Cardiac muscle cell (in vitro differentiated cells and primary cell): ENCODE measurements at places on chromosomes 16 and 17. TPM values are rescaled to one million over a fixed set of nuclear protein-coding genes. Genes with fewer than 3 reads are reported as not detected.

DNA sequence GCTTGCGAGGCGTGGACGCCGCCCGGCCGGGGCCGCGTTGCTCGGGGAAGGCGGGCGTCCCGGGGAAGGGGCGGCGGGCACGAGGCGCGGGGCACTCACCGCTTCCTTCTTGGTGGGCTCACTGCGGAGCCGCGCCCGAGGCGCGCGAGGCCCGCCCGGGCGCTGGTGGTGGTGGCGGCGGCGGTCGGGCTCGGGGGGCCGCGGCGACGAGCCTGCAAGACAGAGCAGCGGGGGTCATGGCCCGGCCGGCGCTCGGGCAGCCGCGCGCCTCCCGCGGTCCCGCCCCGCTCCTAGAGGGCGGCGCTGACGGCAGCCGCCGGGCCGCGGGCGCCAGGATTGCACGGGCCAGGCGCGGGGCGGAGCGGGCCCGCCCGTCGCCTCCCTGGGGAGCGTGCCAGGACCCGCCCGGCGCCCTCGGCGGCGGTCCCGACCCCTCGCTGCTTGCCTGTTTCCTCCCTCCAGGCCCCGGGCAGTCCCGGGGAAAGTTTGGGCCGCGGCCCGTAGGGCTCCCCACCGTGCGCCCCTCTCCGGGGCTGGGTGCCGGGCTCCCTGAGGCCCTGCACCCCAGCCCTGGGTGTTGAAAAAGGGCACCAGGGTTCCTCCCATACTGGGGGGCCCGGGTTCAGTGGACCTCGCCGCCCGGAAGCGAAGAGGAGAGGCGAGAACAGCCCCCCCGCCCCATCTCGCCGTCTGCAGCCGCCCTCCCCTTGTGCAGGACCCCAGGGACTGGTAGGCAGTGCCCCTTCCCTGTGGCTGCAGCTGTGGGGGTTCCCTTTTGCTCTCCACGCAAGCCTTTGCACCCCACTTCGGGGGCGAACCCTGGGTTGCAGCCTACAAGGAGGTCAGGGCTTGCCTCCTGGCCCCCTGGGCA, at the start of gene C16orf74:
Gene C16orf74, minus strand, starts transcription at position 270 of the 871 bp plus-strand sequence. CDS start 15,879 bp downstream, outside the sequence.
- DNase-seq = peak; percentile 65
- H3K27ac ChIP-seq = no peak within 1 kb of the TSS
- H3K4me1 ChIP-seq = peaks cover 23% of the 10 kb centered on the region
- peak within 1 kb of the TSS; percentile 51 for H3K4me3 ChIP-seq

EME1 gene
- 7.9 and 13.4 TPM in 2 replicates for total RNA-seq

DNA sequence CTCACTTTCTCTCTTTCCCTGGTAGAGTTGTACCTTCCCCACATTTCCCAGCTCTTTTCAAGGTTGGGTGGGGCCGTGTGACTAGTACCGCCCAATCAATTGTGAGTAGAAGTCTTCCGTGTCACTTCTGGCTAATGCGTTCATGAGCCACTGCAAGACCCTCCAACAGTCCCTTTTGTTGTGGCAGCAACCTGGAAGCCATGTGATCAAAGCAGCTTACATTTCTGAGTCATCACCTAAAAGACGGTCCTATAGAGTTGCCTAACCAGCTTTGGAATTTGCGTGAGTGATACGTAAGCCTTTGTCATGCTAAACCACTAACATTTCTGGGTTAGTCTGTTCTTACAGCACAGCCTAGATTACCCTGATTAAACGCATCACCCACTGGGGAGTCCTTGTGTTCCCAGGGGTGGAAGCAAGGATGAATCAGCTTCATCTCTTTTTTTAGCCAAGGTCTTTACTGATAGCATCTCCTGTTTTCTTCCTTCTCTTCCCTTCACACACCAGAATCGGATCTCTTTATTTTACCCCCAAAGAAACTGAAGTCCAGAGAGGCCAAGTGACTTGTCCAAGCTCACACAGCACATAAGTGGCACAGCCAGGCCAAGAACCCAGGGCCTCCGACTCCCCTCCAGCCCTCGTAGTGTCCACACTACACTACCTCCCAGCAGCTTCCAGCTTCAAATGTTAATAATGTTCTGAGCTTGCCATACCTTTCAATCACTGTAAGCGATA, 366.3 kb upstream of the XYLT1 start:
- no peaks in the 10 kb centered on the region for H3K27me3 ChIP-seq
- peak; percentile 10 for DNase-seq
- H3K4me1 ChIP-seq = no peaks in the 10 kb centered on the region
- no peaks in the 10 kb centered on the region for H3K36me3 ChIP-seq
- no peak overlapping the region for H3K4me3 ChIP-seq

DNA sequence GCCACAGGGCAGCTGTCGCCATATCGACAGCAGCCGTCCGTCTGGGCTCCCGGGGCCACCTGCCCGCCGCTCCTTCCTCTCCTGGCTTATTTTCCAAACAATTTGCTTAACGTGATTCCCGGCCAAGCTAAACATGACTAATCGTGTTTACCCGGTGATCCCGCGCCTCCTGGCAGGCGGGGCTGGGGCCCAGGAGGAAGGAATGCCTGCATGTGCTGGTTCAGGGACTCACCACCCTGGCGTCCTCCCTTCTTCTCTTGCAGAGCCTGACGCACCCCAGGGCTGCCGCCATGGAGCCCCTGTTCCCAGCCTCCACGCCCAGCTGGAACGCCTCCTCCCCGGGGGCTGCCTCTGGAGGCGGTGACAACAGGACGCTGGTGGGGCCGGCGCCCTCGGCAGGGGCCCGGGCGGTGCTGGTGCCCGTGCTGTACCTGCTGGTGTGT, 6.1 kb downstream of the SSTR5 start:
- H3K4me3 ChIP-seq = no peak overlapping the region
- peak; percentile 45 for DNase-seq
- peaks cover 7% of the 10 kb centered on the region for H3K4me1 ChIP-seq
- no peak overlapping the region for H3K27ac ChIP-seq
- H3K27me3 ChIP-seq = peaks cover 9% of the 10 kb centered on the region

- DNase-seq = peak; percentile 63
- H3K27ac ChIP-seq = peak overlapping the region; percentile 54
- peaks cover 13% of the 10 kb centered on the region for H3K27me3 ChIP-seq
Measured at GRCh38 chr17:76382803-76383545, 1.4 kb upstream of the SPHK1 start.

GRCh38 chr16:12327971-12328726, 351.6 kb downstream of the SNX29 start:
- DNase-seq = peak; percentile 19
- no peak overlapping the region for H3K4me3 ChIP-seq
- no peaks in the 10 kb centered on the region for H3K36me3 ChIP-seq

CD300E gene
- total RNA-seq = 0.07 TPM in 1 of 2 replicates, not detected in the other

DNA sequence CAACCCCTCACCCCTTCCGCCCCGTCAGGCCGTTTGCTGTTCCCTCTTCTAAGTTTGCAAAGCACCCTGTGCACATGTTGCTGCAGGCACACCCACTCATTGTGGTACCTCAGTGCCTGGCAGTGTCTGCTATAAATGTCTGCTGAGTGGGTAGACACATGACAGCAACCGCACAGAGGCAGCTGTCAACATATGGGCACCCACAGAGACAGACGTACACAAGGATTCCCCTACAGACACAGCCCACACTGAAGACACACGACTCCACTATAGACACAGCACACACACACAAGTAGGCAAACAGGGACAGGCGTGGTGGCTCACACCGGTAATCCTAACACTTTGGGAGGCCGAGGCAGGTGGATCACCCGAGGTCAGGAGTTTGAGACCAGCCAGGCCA, 17.8 kb upstream of the CRK start:
- no peaks in the 10 kb centered on the region for H3K4me1 ChIP-seq
- no peaks in the 10 kb centered on the region for H3K27me3 ChIP-seq
- H3K4me3 ChIP-seq = no peak overlapping the region
- H3K27ac ChIP-seq = no peak overlapping the region
- H3K36me3 ChIP-seq = peaks cover 2% of the 10 kb centered on the region

GRCh38 chr16:15807603-15808009, 49.2 kb downstream of the MYH11 start:
- H3K4me1 ChIP-seq = no peaks in the 10 kb centered on the region
- DNase-seq = peak; percentile 89
- H3K27ac ChIP-seq = no peak overlapping the region
- no peak overlapping the region for H3K4me3 ChIP-seq
- H3K36me3 ChIP-seq = no peaks in the 10 kb centered on the region

DNA sequence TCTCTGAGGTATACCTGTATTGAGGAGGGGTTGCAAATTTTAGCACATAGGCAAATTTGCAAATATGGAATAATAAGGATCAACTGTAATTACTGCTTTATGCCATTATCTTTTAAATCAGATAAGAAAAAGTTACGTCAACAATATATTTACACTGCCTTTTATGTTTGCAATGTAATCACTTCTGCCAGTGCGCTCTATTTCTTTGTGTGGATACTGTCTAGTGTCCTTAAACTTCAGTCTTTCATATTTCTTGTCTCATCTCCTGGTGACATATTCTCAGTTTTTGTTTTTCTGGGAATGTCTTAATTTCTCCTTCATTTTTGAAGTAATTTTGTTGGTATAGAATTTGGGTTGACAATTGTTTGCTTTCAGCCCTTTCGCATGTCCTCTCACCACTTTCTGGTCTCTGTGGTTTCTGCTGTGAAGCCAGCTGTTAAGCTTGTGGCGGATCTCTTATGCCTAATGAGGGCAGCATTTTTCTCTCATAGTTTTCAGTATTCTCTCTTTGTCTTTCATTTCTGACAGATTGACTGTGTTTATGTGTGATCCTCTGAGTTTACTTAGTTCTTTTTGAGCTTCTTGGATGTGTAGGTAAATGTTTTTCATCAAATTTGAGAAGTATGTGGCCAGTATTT, 37.6 kb upstream of the ABCC11 start:
- no peak for DNase-seq
- H3K4me1 ChIP-seq = peaks cover 17% of the 10 kb centered on the region
- no peak overlapping the region for H3K4me3 ChIP-seq
- H3K36me3 ChIP-seq = peaks cover 9% of the 10 kb centered on the region
- no peak overlapping the region for H3K27ac ChIP-seq
- no peaks in the 10 kb centered on the region for H3K27me3 ChIP-seq

PSMB3 gene
- total RNA-seq = 166 and 188 TPM in 2 replicates

SRCIN1 gene
- total RNA-seq = 5.2 and 10.8 TPM in 2 replicates

DNA sequence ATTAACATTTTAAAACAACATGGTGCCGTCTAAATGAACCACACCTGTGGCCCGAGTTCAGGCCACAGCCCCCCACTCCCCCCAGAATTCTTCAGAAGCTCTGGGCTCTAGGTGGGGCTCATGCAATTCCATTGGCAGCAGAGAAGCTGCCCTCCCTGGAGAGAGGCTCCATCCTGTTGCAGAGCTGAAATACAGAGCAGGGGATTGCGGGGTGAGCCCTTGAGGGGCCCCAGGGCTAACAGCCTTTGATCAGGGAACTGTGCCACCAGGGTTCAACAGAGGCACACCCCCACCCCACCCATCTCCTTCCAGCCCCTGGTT, 69.3 kb downstream of the ABR start:
- H3K36me3 ChIP-seq = no peaks in the 10 kb centered on the region
- no peak overlapping the region for H3K4me3 ChIP-seq
- H3K4me1 ChIP-seq = peaks cover 49% of the 10 kb centered on the region
- no peak for DNase-seq

DNAH17 gene
- 0.11 TPM in 1 of 2 replicates, not detected in the other for total RNA-seq

DNA sequence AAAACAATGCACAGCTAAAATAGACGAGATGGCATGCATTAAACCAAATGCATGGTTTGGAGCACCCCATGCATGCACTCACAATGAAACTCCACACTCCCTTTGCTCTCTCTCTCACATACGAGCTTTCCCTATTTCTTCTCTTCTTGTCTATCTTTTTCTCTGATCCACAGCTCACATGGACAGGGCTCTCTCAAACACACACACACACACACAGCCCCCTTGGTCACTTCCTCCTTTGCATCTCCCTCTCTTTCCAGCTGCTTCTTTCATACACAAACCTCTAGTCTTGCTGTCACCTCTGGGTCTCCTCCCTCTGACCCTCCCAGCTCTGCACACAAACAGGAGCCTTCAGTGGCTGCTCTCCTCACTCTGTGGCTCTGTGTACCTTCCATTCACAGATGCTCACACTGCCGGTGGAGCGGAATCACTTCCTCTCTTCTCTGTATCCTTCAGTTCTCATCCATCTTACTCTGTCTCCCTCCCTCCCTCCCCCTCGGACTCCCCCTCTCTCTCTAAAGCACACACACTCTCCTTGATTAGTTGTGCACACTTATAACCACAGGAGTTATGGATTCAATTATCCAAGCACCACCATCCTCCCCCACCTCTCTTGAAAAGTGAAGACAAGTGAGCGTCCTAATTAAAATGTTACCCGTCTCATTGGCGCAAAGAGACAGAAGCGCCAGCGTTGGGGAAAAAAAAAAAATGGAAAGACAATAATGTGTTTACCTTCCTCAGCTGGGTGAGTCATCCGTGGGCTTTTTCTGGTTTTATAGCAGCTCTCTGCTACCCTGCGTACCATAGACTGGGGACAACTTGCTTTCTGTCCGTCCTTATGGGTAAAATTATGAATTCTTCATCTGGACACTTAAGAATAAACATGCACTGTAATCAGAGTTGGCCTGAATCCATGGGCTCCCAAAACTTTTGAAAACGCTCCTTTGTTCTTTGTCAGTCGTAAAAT, 90.8 kb downstream of the SHISA6 start:
- DNase-seq = no peak
- no peaks in the 10 kb centered on the region for H3K36me3 ChIP-seq
- H3K27me3 ChIP-seq = no peaks in the 10 kb centered on the region
- no peaks in the 10 kb centered on the region for H3K4me1 ChIP-seq
- no peak overlapping the region for H3K4me3 ChIP-seq

- H3K27ac ChIP-seq = no peak overlapping the region
- no peaks in the 10 kb centered on the region for H3K4me1 ChIP-seq
- H3K36me3 ChIP-seq = no peaks in the 10 kb centered on the region
- peaks cover 5% of the 10 kb centered on the region for H3K27me3 ChIP-seq
- H3K4me3 ChIP-seq = peak overlapping the region; percentile 65
Measured at GRCh38 chr17:65121916-65122806, 15.0 kb upstream of the RGS9 start.

GRCh38 chr17:81967244-81967532, 6.2 kb upstream of the NOTUM start:
- no peak overlapping the region for H3K27ac ChIP-seq
- H3K4me3 ChIP-seq = no peak overlapping the region
- no peak for DNase-seq
- peaks cover 17% of the 10 kb centered on the region for H3K4me1 ChIP-seq
- H3K27me3 ChIP-seq = peaks cover 21% of the 10 kb centered on the region

RGS11 gene
- total RNA-seq = 6.6 and 14.8 TPM in 2 replicates

KRT40 gene
- not detected in 2 replicates for total RNA-seq

MYH1 gene
- total RNA-seq = not detected in 2 replicates

- H3K36me3 ChIP-seq = no peaks in the 10 kb centered on the region
- no peak overlapping the region for H3K27ac ChIP-seq
- H3K4me3 ChIP-seq = no peak overlapping the region
- H3K4me1 ChIP-seq = no peaks in the 10 kb centered on the region
- no peaks in the 10 kb centered on the region for H3K27me3 ChIP-seq
Measured at GRCh38 chr17:55062921-55063320, 94.4 kb downstream of the STXBP4 start.
